ENCODE measurements at places on chromosomes 2 and 18. TPM values are rescaled to one million over a fixed set of nuclear protein-coding genes. Genes with fewer than 3 reads are reported as not detected.

RAD51AP2 gene
- total RNA-seq = 0.44 TPM

IHH gene
- total RNA-seq = not detected

ITPRID2 gene
- total RNA-seq = 76.6 TPM

KLHL29 gene
- total RNA-seq = 17.5 TPM

TTC32 gene
- 9.4 TPM for total RNA-seq

TMEM18 gene
- total RNA-seq = 26.3 TPM

ANKRD30B gene
- total RNA-seq = not detected

ERFE gene
- total RNA-seq = 0.41 TPM

VPS4B gene
- total RNA-seq = 43.1 TPM

SIX2 gene
- 2.0 TPM for total RNA-seq

IL36A gene
- total RNA-seq = not detected

CFAP221 gene
- 1.1 TPM for total RNA-seq

SPATA3 gene
- not detected for total RNA-seq

CIAO1 gene
- total RNA-seq = 63.7 TPM

TUBA3E gene
- not detected for total RNA-seq

UGT1A10 gene
- not detected for total RNA-seq

TEKT4 gene
- not detected for total RNA-seq

TMEM17 gene
- 1.7 TPM for total RNA-seq

ABCG5 gene
- not detected for total RNA-seq

MROH2A gene
- 0.31 TPM for total RNA-seq

WDR75 gene
- total RNA-seq = 33.0 TPM

SCTR gene
- not detected for total RNA-seq

All from endothelial cell (in vitro differentiated cells).